ENCODE measurements at places on chromosomes 4 and X.

GRCh38 chr4:122732329-122733026, at the start of gene BBS12:
Gene BBS12 (plus strand): TSS chr4:122732704. CDS start chr4:122741893, 9,189 bp downstream.
- DNase-seq = peak; percentile 96

- DNase-seq = no peak
Measured at GRCh38 chr4:139986106-139986505, 167.9 kb downstream of the MAML3 start.

DNA sequence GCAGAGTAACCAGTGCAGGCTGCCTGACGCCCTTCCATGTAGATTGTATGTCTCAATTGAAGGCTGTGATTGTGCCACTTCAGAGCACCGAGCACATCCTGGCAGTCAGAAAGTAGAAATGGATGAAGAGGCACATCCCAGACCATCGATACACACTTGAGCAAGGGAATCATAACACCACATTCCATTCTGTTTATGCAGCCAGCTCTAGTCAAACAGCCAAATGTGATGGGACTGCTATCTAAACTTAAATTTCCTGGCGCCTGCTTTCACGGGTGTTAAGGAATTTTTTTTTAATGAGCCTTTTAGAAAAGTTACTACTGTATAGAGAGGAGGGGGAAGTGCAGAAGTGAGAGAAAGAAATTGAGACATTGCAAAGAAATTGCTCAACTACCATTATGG, 84.4 kb downstream of the PPARGC1A start:
- no peak for DNase-seq

GRCh38 chr4:664713-665231, 9.3 kb downstream of the ATP5ME start:
- no peak for DNase-seq

DNA sequence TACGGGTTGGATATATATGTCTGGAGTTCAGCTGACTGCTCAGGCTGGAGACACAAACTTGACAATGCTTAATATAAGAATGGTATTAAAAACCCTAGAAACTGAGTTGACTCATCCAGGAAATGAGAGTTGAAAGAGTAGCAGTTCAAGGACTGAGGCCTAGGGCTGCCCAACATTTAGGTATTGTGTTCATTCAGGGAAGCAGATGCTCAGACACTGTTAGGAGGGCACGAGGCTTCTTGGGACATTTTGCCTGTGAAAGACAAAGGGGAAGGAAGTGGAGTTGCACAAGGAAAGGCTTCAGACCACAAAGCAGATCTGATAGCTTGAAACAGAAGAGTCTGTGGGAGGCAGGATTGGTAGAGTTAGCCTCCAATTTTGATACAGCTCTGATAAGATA, 52.0 kb upstream of the HS3ST1 start:
- no peak for DNase-seq

GRCh38 chrX:37975421-37975820, 30.9 kb upstream of the SYTL5 start:
- no peak for DNase-seq

- DNase-seq = no peak
Measured at GRCh38 chr4:144289667-144290428, 149.3 kb upstream of the GYPA start.

- no peak for DNase-seq
Measured at GRCh38 chr4:25993395-25994185, 79.6 kb downstream of the SMIM20 start.

- DNase-seq = no peak
Measured at GRCh38 chr4:143389579-143390195, 53.0 kb downstream of the GAB1 start.

- no peak for DNase-seq
Measured at GRCh38 chr4:175787546-175787945, 24.5 kb downstream of the GPM6A start.

- peak; percentile 76 for DNase-seq
Measured at GRCh38 chrX:56995271-56995994, at the start of gene SPIN3. Gene SPIN3 (minus strand): TSS chrX:56995541. CDS start chrX:56994947, 594 bp downstream.

- DNase-seq = no peak
Measured at GRCh38 chr4:145533001-145533400, 51.3 kb downstream of the SMAD1 start.

DNA sequence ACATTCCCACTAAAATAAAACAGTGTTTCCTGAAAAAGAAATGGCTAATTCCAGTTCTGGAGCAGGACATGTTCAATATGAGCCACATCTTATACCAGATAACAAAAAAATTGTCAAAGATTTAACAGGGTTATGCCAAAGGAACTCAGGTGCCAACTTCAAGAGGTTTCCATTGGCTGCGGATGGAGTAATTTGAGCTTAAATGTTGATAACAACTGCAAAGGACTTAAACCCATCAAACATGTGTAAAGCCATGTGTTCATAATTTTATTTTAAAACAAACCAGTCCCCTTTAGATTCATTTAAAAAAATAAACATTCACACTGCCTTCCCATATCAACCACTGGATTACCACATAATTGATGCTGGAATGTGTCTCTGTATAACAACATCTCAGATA, 156.4 kb upstream of the PCDH18 start:
- DNase-seq = no peak

GRCh38 chr4:146507632-146508031, 14.1 kb downstream of the SLC10A7 start:
- no peak for DNase-seq

GRCh38 chrX:132090403-132091159, 37.2 kb downstream of the FRMD7 start:
- DNase-seq = no peak

GRCh38 chr4:26701786-26702227, 117.9 kb downstream of the TBC1D19 start:
- no peak for DNase-seq

DNA sequence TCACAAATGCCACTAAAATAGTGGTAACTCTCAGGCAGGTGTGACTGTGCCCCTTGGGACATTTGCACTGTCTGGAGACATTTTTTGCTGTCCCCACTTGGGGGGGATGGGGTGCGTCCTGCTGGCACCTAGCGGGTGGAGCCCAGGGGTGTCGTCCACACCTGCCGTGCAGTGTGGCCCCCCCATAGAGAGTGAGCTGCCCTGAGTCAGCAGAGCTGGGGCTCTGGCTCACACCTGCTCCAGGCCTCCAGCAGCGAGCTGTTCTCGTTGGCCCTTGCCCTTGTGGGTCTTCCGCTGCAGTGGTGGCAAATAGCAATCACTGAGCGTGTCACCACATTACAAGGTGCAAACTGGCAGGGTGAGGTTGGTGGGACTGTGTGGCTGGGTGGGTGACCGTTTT, 64.6 kb downstream of the CLDN34 start:
- peak; percentile 16 for DNase-seq

GRCh38 chr4:61583696-61584095, 383.6 kb downstream of the ADGRL3 start:
- peak; percentile 60 for DNase-seq

DNA sequence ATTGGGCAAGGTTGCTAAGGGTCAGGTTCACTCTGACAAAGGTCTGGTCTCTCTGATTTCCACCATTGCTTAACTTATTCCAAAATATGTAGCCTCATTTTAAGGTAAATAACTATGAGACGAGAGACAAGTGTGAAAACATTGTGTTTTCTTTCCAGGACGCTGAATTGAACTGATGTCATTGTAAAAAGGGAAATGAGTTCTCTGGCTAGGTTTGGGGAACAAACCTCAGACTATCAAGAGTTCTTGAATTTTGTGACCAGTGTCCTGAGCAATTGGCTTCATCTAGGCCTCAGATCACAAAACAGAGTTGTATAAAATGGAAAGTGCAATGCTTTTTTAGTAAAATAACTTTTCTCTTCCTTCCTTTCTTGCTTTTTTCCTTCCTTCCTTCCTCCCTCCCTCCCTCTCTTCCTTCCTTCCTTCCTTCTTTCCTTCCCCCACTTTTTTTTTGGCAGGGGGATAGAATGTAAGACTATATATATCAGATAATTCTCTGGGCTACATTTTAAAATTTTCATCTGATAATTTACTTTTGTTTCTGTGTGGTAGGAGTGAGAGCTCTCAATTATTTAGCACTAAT, 30.8 kb upstream of the CXCL8 start:
- no peak for DNase-seq

DNA sequence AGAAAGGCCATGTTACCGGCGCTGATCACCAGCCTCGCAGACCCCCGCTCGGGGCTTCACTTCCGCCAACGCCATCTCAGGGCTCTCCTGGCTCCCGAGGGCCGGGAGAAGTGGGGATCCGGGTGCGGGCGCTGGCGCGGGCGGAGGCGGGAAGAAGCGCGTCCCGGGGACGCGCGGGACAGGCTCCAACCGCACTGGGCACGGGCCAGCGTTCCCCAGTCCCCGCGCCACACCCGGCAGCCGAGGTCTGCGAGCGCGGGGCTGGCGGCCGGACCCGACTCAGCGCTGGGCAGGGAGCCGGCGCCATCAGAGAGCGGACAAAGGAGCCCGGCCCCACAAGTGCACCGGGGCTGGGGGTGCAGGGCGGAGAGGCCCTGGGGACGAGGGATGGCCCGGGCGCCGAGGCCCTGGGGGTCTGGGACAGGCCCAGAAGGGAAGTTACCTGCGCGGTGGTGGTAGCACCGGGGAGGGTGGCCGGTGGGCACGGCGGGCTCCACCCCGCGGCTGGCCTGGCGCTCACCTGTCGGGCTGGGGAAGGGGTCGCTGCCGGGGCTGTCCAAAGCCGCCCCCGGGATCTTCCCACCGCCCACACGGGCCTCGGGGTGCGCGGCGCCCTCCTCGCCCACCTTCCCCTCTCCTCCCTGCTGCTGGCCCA, 449 bp downstream of the CTPS2 start:
- DNase-seq = no peak

GRCh38 chr4:128831531-128832242, 22.2 kb downstream of the JADE1 start:
- no peak for DNase-seq

DNA sequence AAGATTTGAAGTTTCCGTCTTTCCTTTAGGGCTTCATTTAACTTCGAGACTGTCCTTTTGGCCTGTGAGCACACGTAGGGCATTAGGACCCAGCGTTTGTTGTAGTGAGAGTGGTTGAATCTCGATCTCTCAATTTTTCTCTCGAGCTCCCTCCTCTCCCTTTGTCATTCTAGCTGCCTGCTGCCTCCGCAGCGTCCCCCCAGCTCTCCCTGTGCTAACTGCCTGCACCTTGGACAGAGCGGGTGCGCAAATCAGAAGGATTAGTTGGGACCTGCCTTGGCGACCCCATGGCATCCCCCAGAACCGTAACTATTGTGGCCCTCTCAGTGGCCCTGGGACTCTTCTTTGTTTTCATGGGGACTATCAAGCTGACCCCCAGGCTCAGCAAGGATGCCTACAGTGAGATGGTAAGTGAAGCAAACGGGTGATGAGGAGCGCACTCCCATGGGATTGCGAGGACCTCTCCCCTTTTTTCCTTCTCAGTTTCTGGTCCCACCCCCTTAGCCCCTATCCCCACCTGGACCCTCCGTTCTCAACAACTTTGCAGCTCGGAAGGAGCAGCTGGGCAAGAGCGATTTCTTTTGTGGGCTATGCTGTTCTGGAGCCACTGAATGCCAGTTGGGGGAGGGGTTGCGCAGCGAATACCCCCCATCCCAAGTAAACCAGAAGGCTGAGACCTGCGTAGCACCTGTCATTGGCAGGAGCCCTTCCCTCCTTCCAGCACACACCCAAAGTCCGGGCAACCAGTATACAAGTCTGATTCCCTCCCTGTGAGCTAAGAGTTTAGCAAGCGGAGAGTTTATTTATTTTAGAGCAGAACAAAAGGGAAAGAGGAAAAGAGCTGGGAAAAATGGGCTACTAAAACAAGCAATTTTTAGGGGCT, at the start of gene TMEM35A:
TSS of gene TMEM35A (plus strand) at position 164 of the 883 bp plus-strand sequence. CDS start at position 288, 124 bp downstream.
- no peak for DNase-seq

GRCh38 chr4:143089847-143090246, 94.9 kb upstream of the USP38 start:
- DNase-seq = no peak

GRCh38 chrX:78106651-78106986, 2.6 kb downstream of the PGK1 start:
- no peak for DNase-seq

DNA sequence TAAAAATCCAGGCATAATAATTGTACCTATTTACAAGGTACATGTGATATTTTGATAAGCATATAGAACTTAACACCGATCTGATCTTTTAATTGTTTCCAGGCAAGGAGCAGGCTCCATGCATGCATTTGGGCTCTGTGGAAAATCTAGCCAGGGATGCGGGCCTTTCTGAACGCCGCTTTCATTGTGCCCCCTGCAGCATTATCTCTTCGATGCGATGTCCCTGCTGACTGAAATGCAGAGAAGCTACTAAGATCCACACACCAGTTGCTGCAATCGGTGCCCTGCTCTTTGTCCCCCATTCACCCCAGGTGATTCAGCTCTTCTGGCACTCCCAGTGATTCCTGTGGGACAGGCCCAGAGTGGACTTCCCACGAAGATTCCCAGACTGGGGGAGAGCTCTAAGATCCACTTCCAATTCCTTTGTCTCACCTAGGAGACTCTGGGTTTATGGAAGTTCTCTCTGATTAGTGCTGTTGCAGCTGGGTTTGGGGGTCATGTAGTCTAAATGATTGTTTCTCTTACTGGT, 254.3 kb upstream of the AGA start:
- no peak for DNase-seq

- no peak for DNase-seq
Measured at GRCh38 chrX:131845201-131845600, 177.9 kb upstream of the STK26 start.

DNA sequence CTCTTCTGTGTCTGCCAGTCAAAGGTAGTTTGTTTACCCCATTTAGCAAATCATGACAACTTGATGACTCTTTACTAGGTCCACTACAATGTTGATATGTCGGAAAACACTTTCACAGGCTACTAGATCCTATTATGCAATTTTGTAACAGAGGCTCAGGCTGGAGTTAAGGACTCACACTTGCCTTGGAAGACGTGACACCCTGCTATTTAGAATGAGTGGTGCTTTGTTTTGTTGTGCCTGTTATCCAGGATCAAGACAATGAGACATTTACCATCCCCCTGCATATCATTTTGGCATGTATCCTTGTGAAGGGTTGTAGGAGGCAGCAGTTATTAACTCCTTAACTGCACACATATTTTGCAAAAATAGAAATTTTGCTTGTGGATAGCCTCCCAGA, 263.7 kb downstream of the IL1RAPL1 start:
- no peak for DNase-seq

- DNase-seq = no peak
Measured at GRCh38 chr4:151152028-151152427, 52.6 kb downstream of the RPS3A start.

GRCh38 chrX:2317527-2318055, 183.2 kb downstream of the DHRSX start:
- DNase-seq = no peak

DNA sequence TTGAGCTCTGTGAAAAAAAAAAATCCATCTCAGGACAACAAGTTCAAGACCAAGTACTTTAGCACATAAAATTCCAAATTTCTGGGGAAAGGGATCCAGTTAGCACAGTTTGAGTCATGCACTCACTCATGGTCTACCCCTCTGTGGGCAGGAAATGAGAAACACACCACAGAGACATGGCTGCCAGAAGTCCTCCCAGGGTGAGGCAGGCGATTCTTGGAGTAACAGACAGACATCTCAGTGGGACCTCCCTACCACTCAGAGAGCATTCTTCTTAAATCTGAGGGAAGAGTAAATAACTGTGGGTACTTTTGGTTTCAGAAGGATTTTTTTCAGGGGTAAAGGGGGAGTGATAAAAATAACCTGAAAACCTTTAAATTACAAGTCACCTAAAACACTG, 14.1 kb downstream of the CXCL1 start:
- peak; percentile 41 for DNase-seq

GRCh38 chrX:53223955-53224859, 800 bp downstream of the KDM5C start:
- DNase-seq = peak; percentile 68

- DNase-seq = no peak
Measured at GRCh38 chr4:108878806-108879205, 116.0 kb upstream of the ETNPPL start.
